ENCODE measurements at places on chromosomes 6 and 20.

DNA sequence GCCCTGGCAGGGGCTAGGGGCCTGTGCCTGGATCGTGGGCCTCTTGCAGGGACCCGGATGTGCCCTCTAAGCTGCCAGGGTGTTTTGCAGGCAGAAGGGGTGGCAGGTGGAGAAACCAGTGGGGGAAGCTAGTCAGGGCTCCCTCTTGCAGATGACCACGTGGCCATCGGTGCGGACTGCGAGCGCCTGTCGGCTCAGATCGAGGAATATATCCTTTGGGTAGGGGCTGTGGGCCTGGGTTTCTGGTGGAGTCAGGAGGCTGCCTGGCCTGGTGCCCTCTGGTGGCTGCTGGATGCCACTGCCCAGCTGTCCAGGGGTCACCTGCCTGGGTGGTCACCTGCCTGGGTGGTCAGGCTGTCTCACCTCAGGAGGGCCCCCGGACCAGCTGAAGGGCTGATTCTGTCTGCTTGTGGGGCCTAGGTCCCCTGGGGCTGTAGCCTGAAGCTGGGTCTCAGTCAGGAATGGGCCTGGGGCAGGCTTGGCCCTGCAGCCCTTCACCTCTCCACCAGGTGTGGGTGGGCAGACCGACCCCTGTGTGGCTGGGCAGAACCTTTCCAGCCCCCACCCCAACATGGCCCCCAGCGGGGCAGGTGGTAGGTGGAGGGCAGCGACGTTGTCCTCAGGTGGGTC lies 6.7 kb downstream of the TCEA2 start:
- DNase-seq: no peak

GRCh38 chr20:7078804-7079203 lies 311.3 kb downstream of the BMP2 start:
- no peak for DNase-seq

DNA sequence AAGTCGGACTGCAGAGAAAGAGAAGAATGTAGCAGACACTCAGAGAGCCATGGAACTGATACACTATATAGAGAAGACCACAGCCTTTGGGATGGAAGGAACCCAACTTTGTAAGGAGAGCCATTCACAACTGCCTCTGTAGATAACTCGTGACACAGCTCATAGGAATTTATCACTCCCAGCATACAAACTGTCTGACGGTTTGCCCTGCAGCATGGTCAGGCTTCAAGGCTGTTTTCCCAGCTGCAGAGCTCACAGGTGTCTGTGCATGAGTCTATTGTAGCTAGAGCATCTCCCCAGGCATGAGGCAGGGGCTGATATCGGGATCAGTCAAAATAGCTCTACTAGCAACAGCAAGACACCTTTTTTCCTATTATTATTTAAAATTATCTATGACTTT lies 130.5 kb upstream of the DTNBP1 start:
- peak; percentile 50 for DNase-seq

GRCh38 chr6:158570681-158570962 lies 10.7 kb downstream of the TMEM181 start:
- no peak for DNase-seq

- DNase-seq: no peak
Observed at GRCh38 chr20:64036346-64037198, 590 bp downstream of the C20orf204 start.

DNA sequence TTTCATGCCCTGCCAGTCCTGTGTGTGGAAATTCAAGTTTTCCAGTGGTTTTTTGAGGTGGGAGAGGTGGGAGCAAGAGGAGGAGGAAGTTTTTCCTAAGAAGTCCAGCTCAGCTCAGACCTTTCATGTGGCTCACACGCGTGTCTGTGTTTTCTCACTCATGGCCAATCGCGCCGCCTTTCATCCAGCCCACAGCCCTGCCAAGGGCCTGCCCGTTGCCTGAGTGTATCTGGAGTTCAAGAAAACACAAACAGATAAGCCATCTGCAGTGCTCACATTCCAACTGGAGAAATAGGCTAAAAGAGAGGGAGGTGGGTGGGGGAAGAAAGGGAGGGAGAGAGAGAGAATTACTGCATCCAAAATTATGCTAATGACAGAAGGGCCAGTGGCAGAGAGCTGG lies 12.6 kb upstream of the MPC1 start:
- no peak for DNase-seq

DNA sequence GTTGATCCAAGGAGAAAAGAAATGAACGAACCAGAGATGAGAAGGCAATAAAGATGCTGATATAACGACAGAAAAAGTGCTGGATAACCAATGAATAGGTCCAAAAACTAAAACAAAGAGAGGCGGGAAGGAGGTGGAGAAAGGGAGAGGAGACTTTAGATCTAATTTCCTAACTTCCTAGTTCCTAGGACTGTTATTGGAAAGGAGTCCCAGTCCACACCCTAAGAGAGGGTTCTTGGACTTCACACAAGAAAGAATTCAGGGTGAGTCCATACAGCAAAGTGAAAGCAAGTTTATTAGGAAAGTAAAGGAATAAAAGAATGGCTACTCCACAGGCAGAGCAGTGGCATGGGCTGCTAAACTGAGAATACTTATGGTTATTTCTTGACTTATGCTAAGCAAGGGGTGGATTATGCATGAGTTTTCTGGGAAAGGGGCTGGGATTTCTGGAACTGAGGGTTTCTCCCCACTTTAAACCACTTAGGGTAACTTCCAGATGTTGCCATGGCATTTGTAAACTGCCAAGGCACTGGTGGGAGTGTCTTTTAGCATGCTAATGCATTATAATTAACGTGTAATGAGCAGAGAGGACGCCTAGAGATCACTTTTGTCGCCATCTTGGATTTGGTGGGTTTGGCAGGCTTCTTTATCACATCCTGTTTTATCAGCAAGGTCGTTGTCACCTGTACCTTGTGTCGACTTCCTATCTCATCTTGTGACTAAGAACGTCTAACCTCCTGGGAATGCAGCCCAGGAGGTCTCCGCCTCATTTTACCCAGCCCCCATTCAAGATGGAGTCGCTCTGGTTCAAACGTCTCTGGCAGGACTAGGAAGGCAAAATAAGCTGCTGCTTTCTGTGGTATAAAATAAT lies 60.9 kb upstream of the RBM24 start:
- no peak for DNase-seq

- DNase-seq: peak; percentile 21
Observed at GRCh38 chr20:52889225-52889624, 82.9 kb upstream of the TSHZ2 start.

DNA sequence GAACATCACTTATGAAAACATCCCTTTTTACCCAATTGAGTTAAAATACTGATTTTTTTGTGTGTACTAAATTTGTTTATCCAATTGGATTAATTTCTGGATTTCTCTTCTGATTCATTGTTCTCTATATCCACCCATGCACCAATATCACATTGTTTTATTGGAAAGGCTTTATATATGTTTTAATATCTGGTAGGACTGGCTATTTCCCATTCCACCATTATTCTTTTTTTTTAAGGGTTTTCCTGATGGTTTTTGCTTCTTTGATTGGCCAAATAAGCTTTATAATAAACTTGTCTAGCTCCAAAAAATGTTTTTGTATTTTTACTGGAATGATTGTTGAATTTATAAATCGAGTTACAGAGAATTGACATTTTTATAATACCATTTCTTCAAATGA lies 59.4 kb upstream of the DOK5 start:
- DNase-seq: no peak

- DNase-seq: no peak
Observed at GRCh38 chr6:4973982-4974745, 29.7 kb downstream of the RPP40 start.

GRCh38 chr20:49684335-49684997 lies 29.2 kb downstream of the B4GALT5 start:
- no peak for DNase-seq

DNA sequence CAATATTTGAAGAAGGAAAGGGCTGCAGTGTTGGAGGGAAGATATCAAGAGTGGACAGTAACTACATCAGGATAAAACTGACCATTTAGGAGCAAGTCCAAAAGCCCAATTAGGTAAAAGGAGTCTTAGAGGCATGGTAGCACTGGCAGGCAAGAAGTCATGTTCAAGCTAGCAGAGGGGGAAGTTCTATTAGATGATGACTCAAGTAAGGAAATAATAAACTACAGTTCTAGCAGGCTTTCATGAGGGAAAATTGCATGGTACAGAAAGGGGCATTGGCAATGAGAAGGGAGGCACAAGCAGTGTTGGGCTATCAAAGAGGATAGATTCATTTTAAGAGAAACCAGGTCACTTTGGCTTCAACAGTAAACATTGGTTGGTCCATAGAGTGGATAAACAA lies 156.1 kb upstream of the PTPRK start:
- no peak for DNase-seq

GRCh38 chr6:116672306-116672705 lies 3.7 kb upstream of the ZUP1 start:
- no peak for DNase-seq

DNA sequence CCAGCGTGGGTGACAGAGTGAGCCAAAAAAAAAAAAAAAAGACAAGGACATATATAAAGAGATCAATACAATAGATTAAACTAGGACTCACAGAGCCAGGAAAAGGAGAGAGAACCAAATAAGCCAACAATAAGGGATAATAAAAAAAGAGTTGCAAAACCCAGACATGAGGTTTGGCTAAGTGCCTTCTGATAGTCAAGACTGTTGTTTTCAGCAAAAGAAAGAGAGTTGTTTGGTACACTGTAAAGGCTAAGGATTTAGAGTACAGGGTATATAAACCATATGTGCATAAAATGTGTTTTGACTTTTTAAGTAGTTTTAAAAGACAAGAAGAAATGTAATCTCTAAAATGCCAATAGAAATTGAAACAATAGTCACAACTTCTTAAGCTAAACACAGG lies 42.8 kb downstream of the RPF2 start:
- DNase-seq: no peak

- DNase-seq: no peak
Observed at GRCh38 chr6:119902681-119903080, 553.1 kb upstream of the MAN1A1 start.

GRCh38 chr20:62475027-62475771 lies 596 bp downstream of the GATA5 start:
- no peak for DNase-seq

GRCh38 chr6:64256483-64256882 lies 620.9 kb downstream of the PHF3 start:
- no peak for DNase-seq

DNA sequence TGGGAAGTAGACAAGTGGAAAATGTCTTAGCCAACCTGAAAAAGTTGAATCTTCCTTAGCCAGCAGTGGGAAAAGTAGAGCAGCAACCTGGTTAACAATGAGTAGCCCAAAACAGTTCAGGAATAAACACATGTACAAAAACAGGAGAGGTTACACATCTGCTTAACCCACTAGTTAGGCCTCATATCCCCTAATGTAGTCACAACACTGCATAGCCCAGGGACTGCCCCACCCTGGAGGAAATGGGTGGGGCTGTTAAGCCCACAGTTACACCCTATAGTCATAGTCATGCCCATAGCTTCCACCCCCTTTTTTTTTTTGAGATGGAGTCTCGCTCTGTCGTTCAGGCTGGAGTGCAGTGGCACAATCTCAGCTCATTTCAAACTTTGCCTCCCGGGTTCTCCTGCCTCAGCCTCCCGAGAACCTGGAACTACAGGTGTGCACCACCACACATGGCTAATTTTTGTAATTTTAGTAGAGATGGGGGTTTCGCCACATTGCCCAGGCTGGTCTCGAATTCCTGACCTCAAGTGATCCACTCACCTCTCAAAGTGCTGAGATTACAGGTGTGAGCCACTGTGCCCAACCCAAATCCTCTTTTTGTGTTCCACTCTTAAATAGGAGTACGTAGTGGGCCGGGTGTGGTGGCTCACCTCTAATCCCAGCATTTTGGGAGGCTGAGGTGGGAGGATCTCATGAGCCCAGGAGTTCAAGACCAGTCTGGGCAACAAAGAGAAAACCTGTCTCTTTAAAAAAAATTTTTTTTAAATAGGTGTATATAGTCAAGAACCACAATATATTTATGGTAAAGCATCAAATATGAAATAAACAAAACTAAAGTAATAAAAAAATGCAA lies 24.5 kb downstream of the ILRUN start:
- no peak for DNase-seq

GRCh38 chr6:122953766-122954165 lies 42.3 kb upstream of the CLVS2 start:
- DNase-seq: peak; percentile 16

- no peak for DNase-seq
Observed at GRCh38 chr6:99111590-99111989, 163.8 kb upstream of the FBXL4 start.

DNA sequence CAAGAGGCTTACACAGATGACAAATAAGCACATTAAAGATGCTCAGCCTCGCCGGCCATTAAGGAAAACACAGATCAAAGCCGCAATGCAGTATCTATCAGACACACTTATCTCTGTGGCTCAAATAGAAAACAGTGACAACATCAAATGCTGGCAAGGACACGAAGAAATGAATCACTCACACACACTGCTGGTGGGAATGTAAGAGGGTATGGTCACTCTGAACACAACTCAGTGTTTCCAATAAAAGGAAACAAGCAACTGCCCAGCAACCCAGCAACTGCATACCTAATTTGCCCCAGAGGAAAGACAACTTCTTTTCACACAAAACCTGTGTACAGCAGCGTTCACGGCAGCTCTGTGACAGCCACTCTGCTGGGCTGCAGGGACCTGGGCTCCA lies 155.8 kb downstream of the WDR27 start:
- DNase-seq: no peak

DNA sequence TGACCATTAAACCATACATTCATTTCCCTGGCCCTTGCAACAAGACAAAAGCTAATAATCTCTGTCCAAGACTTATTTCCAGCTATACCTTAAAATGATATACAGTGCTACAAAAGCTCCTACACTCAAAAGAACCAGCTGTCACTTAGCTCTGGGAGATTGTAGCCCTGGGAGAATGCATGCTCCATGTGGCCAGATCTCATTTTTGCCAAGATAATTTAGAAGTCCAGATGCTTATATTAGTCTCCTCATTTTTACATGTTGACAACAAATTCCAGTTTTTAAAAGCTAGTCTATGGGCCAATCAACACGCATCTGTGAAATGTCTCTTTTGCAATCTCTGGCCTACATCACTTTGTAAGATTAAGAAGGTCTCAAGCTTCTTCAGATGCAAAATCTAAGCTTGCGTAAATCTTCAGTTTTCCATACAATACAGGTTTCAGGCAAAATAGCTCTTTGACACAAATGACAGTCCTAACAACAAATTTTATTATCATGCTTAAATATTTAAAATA lies 27.1 kb downstream of the TASP1 start:
- no peak for DNase-seq

DNA sequence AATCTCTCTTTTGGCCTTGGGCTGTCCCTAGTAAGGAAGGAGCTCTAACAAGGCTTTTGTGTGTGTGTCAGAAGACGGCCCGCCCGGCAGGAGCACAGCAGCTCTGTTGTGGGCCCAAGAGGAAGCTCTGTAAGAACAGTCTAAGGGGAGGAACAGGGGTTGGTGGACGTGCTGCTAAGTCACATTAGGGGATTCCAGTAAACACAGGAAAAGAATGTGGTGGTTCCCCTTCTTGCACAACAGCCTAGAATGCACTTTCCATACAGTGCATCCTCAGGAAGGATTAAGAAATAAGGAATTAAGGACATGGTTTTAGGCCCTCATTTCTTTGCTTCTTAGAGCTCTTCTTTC lies 114.5 kb downstream of the RNF144B start:
- DNase-seq: no peak

Measured in T1000 (cell line).